Activated CD4-positive, alpha-beta T cell treated with anti-CD3 and anti-CD28 coated beads, Interleukin-2, amount 50 U/mL, for 1 hour (primary cell): ENCODE measurements at places on chromosomes 16 and 17.

DNA sequence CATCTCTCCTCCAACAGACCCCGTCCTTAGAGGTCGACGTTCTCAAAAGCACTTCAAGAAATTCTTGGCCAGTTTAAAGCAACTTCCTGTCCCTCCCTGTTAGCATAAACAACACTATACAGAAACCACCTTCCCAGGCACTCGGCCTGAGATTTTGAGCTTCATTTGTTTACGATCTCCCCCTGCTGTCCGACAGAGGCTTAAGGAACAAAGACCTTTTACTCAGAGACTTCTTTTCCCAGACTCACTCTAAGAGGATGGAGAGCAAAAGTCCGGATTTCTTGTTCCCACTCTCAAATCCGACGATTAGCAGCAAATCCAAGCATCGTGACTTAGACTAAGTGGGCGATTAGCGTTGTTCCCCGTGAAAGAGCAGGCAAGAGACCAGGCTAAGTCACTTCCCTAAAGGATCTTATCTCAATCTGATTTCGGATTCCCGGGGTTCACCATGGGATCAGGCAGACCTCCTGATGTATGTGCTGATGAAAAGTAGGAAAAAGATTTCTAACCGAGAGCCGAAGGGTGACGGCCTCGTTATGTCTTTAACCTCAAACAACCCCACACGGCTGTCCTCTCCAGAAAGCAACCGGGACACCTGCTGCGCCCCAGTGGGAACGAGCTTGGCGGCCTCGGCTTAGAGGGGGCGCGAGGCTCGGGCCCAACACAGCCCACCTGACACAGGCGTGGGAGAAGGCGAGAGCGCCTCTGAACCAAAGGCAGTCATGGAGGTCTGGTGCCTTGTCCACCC is 598 bp downstream of the INPP5K start:
- DNase-seq = peak; percentile 44

- DNase-seq = no peak
Measured at GRCh38 chr16:17343728-17344127, 127.0 kb downstream of the XYLT1 start.

- DNase-seq = no peak
Measured at GRCh38 chr17:1906662-1907101, 76.9 kb downstream of the RPA1 start.

- DNase-seq = no peak
Measured at GRCh38 chr17:45740553-45741330, 43.4 kb upstream of the CRHR1 start.

- DNase-seq = no peak
Measured at GRCh38 chr17:56486732-56487131, 106.8 kb upstream of the NOG start.

- DNase-seq = no peak
Measured at GRCh38 chr16:54070789-54071343, 215.7 kb downstream of the IRX3 start.

GRCh38 chr16:86772671-86773353 is 194.5 kb downstream of the FOXL1 start:
- no peak for DNase-seq

GRCh38 chr17:30590081-30590733 is 113.0 kb downstream of the GOSR1 start:
- no peak for DNase-seq

DNA sequence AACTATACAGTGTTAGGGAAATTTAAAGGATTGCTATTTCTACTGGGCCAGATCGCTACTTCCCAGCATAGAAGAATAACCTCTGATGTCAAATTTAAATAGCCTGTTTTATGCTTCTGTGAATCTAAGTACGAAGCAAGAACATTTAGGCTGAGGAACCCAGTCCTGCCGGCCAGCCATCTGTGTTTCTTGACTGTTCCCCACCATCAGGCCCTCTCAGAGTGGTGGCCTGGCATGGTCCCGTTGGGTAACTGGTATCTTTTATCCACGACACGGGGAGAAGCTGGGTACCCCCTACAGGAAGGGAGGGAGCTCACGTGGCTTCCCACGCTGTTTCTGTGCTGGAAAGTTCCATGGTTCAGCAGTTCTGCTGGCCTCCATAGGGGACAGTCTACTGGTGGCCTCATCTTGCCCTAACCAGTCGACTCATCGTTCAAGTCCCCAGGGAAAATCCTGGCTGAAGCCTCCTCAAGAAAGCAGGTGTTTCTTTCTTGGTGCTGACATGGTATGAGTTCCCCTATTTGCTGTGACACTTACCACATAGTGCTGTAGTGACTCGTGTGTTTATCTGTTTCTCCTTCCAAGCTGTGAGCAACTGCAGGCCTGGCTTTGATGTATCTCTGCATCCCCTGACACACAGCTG is 201.7 kb upstream of the NLRP1 start:
- no peak for DNase-seq

GRCh38 chr16:70684146-70685060 is 1.4 kb downstream of the MTSS2 start:
- no peak for DNase-seq

DNA sequence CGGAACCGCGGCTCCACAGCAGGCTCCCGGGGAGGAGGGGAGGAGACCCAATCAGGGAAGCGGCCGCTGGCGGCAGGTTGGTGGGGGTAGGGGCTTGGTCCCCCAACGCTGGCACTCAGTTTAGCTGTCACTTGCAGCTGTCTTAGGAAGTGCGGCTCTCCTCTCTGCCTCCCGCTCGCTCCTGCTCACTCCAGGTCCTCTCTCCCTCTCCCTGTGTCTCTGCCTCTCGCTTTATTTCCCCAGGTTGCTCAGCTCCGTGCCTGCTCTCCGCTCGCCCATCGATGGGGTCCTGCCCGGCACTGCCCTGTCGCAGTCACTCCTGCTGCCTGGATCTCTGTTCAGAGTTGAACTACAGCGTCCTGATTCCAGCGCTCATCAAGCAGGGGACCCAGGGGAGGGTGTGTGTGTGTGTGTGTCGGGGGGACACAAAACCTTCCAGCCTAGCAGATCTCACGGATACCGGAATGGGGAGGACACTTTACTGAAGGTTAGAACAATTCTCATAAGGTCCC is 145.6 kb downstream of the ENGASE start:
- no peak for DNase-seq

- DNase-seq = no peak
Measured at GRCh38 chr16:66006485-66006884, 360.0 kb upstream of the CDH5 start.

DNA sequence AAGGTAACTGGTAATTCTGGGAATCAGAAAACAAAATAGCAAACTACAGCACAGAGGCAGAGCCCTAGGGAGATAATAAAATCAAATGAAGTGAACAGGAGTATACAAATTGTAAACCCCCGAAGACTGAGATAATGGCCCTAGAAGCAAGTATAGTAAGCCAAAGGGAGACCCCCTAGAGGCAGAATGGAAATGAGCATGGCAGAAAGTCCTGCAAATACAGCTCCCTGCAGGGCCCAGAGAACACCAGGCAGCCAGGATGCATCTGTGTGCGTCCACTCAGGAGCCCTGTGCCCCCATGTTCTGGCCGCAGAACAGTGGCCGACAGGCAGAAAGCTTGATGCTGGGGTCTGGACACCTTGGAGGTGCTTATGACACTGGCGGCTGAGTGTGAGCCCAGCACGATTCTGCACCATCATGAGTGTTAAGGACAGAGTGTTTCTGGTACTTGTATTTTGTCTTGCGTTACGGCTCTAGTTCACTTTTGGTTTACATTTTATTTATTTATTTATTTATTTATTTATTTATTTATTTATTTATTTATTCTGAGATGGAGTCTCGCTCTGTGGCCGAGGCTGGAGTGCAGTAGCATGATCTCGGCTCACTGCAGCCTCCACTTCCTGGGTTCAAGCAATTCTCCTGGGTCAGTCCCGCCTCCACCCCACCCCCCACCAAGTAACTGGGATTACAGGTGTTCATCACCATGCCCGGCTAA is 48.7 kb downstream of the RGS9 start:
- DNase-seq = no peak

DNA sequence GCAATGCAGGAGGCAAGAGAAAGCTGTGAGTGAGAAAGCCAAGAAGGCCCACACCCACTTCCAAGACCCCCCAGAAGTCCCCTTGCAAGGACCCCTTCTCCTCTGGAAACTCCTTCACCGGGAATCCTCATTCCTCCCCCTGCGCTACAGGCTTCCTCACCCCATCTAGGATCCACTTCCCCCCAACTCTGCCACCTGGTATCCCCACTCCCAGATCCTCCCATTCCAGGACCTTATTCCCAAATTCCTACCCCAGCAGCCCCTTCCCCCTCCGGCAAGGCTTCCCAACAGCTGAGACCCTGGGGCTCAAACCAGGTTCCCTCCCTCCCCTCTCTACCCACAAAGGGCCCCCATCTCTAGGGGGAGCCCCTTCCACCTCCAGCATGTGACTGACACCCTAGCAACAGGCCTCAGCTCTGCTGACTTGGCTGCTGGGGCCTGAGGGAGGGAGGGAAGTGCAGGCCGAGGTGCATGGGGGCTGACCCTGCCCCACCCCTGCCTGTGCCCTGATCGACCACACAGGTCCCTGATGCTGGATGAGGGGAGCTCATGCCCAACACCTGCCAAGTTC is 2.1 kb downstream of the HSF4 start:
- DNase-seq = no peak

- DNase-seq = no peak
Measured at GRCh38 chr17:16943541-16944333, 28.2 kb downstream of the TNFRSF13B start.

- DNase-seq = no peak
Measured at GRCh38 chr16:55017321-55017720, 86.7 kb downstream of the IRX5 start.

DNA sequence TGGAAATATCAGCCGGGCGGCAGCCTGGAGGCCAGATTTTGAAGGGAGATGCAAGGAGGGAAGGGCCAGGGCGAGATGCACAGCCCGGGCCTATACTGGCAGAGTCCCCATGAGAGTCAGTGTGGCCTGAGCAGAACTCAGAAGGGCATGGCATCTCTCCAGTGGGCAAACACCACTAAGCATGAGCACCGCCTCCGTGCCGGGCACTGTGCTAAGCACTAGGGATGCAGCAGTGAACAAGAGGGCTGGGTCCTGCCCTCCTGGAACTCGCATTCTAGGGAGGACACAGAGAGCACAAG is 33.5 kb downstream of the TK2 start:
- DNase-seq = no peak

- DNase-seq = no peak
Measured at GRCh38 chr17:79232957-79233356, 158.3 kb downstream of the ENGASE start.

GRCh38 chr16:8589900-8590688 is at the start of gene TMEM114:
TMEM114 (minus strand) TSS chr16:8590511; CDS start chr16:8589838, 673 bp downstream.
- DNase-seq = no peak

- DNase-seq = no peak
Measured at GRCh38 chr17:12866244-12866643, 76.9 kb downstream of the ARHGAP44 start.

GRCh38 chr16:73026754-73027684 is 20.9 kb downstream of the ZFHX3 start:
- no peak for DNase-seq
